ENCODE measurements at places on chromosomes 2 and 18.
A peak's percentile ranks its signal among the peaks of the same experiment; 100 is the strongest.

DNA sequence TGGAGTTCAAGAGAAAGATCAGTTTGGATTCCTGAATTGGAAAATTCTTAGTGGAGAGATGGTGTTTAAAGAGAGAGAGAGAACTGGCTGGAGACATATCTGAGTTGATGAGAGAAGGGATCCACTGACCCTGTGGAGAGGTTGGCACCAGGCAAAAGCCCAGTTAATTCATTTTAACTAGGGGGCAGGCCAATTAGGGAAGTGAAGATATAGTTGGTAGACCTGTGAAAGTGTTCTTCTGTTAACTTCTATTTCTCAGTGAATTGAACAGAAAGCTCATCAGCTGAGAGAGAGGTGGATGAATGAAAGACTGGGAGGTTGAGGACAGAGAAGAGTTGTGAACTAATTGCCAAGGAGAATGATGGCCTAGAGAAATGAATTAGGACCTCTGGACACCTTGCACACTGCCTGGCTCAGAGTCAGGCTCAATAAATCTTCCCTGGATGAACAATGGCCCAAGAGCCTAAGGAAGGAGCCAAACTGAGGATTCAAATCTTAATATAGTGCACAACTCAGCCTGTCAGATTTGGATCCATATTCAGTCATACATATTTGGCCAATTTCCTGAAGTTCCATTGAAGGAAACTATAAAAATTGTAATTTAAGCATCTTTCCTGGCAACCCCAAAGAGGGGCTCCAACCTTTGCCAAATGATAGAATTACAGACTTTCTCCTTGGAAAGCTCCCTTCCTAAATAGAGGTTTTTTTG, 82.2 kb upstream of the RMDN2 start:
- no peak for DNase-seq

DNA sequence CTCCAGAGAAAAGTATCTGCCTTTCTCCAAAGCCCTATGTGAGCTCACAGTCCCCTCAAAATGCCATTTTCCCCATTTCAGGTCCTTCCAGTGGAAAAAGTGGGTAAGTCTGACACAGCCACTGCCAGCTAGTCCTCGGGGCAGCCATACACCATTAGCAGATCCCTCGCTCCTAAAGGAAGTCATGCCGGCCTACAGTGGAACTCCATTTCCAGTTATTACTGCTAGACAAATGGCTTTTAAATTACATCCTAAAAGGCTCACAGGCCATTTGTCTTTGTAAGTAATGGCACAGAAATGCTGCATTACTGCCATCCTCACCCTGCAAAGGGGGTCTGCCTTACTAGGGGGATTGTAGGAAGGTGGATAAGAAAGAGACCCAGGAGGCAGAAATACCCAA, 259.4 kb upstream of the SIX2 start:
- no peak for DNase-seq

GRCh38 chr2:195543902-195544894, 112.8 kb upstream of the SLC39A10 start:
- peak; percentile 33 for DNase-seq

- DNase-seq, result no peak
These were observed 58.2 kb downstream of the LONRF2 start for GRCh38 chr2:100264121-100264520.

DNA sequence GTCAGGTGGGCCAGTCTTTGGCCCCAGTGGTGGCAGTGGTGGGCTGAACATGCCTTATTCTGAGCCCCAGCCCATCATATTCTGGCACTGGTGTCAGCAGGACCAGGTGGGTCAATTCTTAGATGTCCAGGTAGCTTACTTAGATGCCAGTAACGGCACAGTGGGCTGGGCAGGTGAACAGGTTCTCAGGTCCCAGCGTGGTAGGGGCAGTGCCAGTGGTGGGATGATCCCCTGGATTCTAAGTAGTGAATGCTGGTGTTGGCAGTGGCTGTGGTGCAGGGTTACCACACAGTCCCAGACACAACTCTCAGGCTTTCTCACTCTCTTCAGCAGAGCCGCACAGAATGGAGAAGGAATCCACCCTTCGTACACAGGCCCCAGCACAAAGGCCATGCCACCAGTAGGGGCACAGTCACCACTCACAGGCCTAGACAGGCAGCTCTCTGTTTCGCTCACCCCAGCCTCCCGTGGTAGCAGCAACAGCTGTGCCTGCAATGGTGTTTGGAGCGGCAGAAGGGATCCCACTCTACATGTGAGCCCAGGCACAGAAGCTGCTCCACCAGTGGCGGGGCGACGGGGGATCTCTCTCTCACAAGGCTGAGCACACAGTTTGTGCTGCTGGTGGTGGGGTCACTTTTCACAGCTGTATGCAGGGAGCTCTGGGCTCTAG, 97.3 kb downstream of the ANKRD12 start:
- no peak for DNase-seq

DNA sequence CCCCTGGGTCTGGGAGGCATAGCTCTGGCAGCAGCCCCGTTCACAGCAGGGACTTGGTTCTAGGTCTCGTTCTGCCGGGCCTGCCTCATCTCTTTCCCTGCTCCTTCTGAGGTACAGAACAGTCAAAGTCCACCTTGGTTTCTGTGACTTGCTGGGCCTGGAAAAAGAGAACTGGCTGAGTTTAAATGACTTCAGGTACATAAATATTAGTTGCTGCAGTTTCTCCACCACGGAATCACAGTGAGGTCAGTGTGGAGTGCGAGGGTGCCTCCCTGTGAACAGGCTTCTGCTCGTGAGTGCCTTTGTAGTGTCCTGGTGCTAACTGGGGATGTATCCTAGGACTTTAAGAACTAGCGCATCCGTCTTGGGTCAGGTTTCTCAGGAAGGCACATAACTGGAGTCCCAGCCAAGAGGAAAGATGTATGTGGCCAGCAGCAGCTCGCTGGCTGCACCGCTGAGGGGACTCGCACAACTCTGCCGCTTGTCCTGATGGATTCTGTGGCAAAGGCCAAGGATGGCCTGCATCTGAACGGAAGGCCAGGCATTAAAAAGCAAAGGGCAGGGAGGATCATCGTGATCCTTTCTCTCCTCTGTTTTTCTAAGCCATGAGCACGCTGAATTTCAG, 188.6 kb downstream of the SH3RF3 start:
- DNase-seq, result no peak

DNA sequence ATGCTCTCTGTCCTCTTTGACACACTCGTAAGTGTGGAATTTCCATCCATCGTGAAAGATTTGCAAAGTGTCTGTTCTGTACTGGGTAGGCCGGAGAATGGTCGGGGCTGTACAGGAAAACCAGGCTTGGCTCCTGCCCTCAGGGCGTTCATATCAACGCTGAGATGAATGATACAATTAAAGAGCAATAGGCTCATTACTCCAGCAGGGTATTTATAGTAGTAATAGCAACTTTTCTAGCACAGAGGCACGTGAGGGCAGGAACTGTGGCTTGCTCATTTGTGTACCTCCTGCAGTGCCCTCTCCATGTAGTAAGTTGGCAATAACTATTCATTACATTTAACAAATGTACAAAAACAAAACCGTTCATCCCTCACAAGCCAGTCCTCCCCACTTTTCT, 5.3 kb upstream of the NCK2 start:
- DNase-seq, result no peak

- DNase-seq, result no peak
These were observed 210.9 kb downstream of the TWIST2 start for GRCh38 chr2:239058766-239059165.

GRCh38 chr2:136070913-136071312, 47.0 kb downstream of the CXCR4 start:
- DNase-seq, result no peak

GRCh38 chr2:40716879-40717278, 265.0 kb upstream of the SLC8A1 start:
- DNase-seq, result no peak

DNA sequence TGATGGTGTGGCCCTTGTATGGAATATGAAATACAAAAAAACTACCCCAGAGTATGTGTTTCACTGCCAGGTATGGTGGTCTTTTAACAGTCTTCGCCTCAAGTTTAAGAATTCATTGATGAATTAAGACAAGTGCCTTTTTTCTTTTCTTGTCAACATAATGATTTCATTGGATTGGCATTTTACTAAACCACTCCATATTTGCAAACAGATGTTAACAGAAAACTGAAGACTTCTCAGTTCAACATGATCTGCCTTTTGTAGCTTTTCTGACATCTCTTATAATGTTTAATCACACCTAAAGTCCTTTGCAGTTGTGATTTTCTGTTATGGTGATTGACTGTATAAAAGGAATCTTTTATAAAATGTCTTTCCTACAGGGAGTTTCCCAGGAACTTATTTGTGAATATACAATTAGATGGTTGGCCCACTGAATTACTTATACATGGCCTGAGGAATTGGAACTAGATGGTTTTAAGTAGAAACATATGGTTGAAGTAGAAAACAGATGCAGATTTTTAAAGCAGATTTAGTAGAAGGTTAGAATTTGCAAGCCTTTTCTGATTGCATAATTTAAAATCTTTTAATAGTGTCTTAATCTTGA, 39.7 kb downstream of the DYNC1I2 start:
- no peak for DNase-seq

GRCh38 chr2:1649103-1650084, 94.9 kb downstream of the PXDN start:
- no peak for DNase-seq

- DNase-seq, result no peak
These were observed 9.0 kb downstream of the TMEM214 start for GRCh38 chr2:27041752-27042151.

DNA sequence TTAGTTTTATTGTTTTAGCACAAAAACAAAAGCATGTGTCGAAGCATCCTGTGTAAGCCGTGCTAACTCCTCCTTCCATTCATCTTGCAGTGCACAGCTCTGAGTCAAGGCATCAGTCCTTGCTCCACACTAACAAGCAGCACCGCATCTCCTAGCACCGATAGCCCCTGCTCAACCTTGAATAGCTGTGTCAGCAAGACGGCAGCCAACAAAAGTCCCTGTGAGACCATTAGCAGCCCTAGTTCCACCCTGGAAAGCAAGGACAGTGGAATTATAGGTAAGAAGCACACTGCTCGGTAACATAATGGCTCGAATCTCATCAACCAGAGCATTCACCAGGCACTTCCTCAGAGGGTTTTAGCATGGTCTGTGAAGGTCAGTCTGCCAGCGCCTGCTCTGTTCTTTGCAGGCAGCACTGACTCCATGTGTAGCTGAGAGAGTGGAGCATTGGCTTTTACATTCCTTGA, 136.2 kb downstream of the WDSUB1 start:
- peak; percentile 7 for DNase-seq

DNA sequence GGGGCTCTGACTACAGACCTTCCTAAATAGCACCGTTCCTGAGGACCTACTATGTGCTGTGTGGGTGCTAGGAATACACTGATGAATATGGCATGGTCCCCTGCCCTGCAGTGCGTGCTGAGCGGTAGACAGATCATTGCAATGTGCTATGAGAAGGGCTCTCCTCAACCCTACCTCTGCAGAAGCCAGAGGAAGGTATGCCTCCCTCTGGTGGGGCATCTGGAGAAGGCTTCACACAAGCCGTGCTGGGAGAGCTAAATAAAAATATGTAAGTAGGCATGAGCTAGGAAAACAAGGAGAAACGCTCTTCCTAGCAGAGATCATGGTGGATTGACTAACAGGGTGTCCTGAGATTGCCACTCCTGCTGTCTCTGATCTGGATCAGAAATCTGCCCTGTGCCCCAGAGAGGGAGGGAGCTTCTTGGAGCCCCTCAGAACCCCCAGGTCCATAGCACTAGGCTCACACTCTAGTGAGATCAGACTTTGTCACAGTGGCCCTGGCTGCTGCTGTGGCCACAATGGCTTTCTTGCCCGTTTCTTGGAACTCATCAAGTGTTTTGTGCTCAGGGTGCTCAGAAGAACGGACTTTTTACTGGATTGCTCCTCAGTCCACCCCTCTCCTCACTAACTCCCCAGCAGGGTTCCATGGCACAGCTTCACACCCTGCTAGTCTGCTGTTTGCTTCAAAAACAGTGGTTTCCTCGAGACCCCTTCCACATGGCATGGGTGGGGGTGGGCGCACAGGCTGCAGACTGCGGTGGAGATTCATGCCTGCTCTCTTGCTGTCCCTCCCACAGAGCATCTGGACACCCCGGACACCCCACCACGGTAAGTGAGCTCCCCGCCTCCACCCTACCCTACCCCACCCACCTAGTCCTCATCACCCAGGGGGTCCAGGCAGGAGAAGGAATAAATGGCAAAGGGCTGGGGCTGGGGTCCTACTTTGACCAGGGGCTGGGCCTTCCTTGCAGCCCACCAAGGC, 14.2 kb downstream of the SIGLEC15 start:
- peak; percentile 54 for DNase-seq

DNA sequence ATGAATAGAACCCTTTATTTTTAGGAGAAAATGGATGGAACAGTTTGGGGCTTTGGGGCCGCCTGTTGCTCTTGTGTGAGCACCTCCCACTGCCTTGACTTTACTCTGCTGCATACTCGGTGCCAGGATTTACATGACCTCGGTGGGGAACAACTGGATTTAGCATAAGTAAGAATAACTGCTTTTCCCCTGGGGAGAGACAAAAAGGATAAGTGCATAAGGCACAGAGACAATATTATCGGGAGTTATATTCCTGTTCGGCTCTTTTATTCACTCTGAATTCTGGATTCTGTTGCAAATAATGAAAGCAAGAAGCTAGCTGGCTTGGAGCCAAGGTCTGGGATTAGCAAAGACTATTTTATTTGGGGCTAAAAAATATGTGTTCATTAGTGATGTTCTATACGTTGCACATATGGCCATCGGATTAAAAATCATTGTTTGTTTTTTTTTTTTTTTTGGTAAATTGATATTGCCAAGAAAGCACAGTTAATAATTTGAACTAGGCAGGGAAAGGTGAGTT, 69.8 kb downstream of the CYBRD1 start:
- DNase-seq, result no peak

- no peak for DNase-seq
These were observed 142.0 kb upstream of the DNMT3A start for GRCh38 chr2:25483607-25484266.

DNA sequence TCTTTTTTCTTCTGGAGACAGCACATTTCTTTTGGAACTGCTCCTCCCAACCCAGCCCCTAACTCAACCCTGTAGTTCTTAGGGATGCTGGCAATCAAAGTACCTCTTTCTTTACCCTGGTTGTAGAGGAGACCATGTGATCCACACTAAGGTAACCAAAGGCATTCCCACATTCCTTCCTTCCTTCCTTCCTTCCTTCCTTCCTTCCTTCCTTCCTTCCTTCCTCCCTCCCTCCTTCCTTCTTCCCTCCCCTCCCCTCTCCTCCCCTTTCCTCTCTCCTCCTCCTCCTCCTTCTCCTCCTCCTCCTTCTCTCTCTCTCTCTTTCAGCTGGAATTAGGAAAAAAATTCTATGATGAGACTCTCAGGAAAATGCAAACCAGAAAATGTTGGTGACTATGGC, 13.8 kb upstream of the RAPH1 start:
- no peak for DNase-seq
